ENCODE measurements at places on chromosomes 12 and 14.

DNA sequence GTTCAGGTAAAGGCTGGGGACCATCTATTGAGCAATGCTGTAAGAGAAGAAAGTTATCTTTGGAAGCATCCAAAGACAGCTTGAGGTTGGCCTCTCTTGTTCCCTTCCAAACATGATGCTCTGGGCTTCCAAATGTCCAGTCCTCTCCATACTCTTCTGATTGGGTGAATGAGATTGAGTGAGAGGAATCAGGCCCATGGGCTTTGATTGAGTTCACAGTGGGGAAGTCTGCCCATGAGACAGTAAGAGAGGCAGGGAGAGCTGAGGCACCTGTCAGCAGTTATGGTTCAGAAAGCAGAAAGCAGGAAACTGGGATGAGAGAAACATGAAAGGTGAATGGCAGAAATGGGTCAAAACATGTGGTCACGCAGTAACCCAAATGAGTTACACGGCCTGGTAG lies 1006.9 kb downstream of the VRK1 start:
- DNase-seq = no peak

DNA sequence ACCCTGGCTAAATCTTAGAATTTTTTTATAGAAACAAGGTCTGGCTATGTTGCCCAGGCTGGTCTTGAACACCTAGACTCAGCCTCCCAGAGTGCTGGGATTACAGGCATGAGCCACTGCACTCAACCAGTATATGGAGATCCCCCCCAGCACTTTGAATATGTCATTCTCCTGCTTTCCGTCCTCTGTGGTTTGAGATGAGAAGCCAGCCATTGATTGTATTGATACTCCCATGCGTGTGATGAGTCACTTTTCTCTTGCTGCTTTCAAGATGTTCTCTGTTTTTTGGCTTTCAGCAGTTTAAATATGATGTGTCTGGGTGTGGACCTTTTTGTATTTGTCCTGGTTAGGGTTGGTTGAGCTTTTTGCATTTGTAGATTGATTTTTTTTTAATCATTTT lies 75.2 kb upstream of the DNM1L start:
- DNase-seq = no peak

DNA sequence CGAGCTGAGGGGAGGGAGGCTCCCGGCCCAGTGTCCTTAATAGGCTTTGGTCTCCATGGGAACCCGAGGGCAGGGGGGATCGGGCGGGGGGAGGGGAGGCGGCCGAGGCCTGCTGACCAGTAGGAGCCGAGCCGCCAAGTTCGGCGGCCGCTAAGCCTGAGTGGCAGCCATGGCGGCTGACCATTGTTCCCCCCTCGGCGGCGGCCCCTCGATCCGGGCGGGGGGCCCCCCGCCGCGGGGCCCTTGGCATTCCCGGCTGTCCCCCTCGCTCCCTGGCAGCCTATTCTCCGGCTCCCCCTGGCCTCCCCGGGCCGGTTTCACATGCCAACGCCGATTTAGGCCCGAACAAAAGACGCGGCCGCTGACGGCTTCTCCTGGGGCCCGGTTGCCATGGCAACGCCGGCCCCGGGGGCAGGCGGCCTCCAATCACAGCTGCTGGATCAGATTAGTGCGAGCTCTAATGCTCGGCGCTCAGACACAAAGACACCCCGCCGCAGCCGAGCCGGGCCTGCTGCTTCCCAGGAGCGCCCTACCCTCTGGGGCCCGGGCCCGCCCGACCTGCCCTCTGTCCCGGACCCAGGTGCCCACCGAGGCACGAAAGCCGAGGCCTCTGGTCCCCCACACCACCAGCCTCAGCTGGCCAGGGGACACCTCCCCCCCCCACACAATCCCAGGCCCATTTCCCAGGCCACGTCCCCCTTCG lies 7.3 kb downstream of the MSI1 start:
- peak; percentile 59 for DNase-seq

DNA sequence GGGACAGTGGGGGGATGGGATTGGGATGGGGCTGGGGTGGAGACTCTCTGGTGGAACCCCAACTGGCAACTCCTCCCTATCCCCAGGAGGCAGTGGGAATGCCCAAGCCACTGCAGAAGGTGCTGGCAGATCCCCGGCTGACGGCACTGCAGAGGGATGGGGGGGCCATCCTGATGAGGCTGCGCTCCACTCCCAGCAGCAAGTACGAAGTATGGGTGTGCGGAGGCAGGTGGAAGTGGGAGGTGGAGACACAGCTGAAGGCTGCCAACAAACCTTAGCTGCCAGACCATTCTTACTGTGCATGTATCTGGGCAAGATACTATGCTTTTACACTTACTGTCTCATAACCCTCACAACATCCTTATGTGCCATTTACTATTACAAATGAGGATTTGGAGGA lies 8.2 kb downstream of the ARHGEF40 start:
- DNase-seq = no peak

- peak; percentile 29 for DNase-seq
Measured at GRCh38 chr12:750366-751191, 1.8 kb upstream of the WNK1 start.

DNA sequence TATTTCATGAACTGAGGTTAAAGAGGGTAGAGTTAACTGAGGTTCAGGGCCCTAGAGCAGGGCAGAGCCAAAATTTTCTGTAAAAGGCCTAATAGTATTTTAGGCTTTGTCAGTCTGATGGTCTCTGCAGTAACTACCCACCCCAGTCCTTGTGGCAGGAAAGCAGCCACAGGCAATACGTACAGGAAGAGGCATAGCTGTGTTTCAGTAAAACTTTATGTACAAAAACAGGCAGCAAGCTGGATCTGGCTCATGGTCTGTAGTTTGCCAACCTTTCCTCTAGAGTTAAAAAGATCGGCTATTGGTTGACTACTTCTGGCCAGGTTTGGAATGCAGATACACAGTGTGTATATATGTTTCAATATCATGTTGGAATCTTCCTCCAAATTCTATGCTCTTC lies 17.2 kb downstream of the TM7SF3 start:
- no peak for DNase-seq

GRCh38 chr12:52266514-52266913 lies 7.9 kb upstream of the KRT86 start:
- no peak for DNase-seq

GRCh38 chr12:47733142-47733541 lies 7.9 kb upstream of the ENDOU start:
- DNase-seq = no peak

DNA sequence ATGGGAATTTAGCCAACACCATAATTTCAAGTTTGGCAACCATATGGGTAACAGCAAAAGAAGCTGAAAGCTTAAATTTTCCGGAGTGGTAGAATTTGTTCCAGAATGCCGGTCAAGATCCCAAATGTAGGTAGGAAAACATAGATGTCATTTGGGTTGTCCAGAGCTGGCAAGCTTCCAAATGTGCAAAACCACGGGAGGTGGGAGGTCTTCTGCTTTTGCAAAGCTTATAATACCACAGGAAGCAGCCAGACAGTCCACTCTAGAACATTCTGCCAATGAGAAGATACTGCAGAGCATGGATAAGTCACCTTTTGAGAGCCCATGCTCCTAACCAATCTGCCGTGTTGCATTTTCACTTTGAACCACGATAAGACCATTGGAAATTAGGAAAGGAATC lies 26.4 kb upstream of the BATF start:
- DNase-seq = no peak

DNA sequence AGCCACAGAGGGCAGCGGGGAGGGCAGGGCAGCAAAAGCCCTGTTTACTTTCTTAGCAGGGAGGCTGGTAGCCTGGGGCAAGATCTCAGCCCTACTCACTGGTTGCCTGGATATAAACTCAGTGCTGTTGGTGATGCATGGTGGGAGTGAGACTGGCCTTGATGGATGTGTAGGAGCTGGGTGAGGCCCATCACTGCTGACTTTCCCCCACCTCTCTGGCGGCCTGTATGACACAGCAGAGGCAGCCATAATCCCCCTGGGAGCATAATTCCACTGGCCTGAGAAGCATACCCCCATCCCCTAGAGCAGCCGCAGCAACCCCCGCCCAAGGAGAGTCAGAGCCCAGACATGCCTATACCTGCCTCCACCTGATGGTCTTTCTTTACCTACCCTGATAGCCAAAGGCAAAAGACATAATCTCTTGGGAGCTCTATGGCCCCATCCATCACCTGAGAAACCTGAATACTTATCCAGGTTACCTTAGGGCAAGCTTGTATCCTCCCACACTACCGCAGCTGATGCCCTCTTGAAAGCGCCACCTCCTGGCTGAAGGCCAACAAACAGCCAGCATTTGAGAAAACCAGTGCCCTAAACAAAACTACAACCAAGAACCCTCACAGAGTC lies 59.3 kb downstream of the DNAI7 start:
- DNase-seq = no peak

GRCh38 chr12:52139579-52140062 lies 52.2 kb downstream of the KRT80 start:
- no peak for DNase-seq

- DNase-seq = no peak
Measured at GRCh38 chr12:14668591-14668990, 27.8 kb downstream of the GUCY2C start.

DNA sequence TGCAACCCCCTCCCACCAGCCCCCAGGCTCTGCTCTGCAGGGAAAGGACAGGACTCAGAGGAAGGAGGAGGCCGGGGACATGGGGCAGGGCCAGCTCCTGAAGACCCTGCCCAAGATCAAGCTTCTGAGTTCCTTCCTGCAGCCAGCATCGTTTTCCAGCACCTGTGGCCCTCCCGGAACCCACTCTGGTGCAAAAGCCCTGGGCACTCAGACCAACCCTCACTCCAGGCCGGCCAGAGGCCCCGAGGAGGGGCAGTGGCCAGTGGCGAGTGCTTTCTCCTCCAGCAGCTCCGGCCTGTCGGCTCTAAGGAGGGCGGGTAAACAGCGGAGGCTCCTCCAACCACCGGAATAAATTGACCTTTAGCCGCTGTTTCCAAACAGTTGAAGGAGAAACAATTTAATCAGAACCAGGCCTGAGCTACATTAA lies 10.8 kb downstream of the TMEM179 start:
- no peak for DNase-seq

DNA sequence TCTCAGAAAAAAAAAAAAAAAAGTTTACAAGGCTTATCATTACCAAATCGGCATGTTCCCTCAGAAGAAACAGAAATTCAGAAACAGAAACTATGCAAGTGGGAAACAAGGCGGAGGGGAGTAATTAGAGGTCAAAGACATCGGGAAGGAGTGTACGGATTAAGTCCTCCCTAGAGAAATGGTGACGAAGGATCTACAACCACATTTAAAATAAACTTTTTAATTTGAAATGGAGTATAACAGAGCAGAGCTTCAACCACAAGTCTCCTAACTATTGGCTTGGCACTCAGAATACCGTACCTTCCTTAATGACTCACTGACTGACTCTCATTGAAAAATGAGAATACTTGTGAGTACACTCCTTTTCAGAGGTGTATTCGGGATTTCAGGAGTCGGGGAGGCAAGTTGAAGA lies 908 bp downstream of the ENTPD5 start:
- no peak for DNase-seq

- DNase-seq = no peak
Measured at GRCh38 chr12:88420457-88420856, 159.8 kb downstream of the KITLG start.

DNA sequence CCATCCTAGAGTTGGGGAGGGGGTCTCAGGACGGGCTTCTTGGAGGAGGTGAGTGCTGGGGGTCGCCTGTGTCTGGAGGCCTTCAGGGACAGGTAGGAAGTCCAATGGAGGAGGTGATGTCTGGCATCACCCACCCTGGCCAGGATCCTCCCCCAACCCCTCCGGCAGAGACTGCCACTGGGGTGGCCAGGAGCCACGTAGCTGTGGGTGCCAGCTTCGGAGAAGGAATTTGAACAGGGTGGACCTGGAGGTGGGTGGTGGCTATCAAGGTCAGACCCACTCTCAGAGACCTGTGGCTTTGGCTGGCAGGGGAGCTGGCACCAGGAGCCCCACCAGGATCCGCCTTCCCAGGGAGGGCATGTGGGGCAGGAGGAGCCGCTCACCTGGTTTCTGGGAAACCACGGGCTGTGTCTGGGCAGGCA lies 9.1 kb downstream of the CEP170B start:
- DNase-seq = no peak

GRCh38 chr12:78181544-78182162 lies 351.0 kb downstream of the NAV3 start:
- peak; percentile 53 for DNase-seq
